Foreskin keratinocyte (primary cell): ENCODE measurements at places on chromosomes 2 and 18. TPM values are rescaled to one million over a fixed set of nuclear protein-coding genes. Genes with fewer than 3 reads are reported as not detected.

CNGA3 gene
- total RNA-seq, result not detected in 2 replicates

RAPGEF4 gene
- 1.1 and 1.3 TPM in 2 replicates for total RNA-seq

GRCh38 chr2:30217644-30218337 is 13.5 kb upstream of the LBH start:
- no peak for DNase-seq

- DNase-seq, result no peak
Measured at GRCh38 chr2:151085181-151085611, 176.5 kb downstream of the RBM43 start.

GRCh38 chr2:109497911-109498870 is 115.6 kb downstream of the SEPTIN10 start:
- no peak for DNase-seq
